ENCODE measurements at places on chromosomes 7 and 10. TPM values are rescaled to one million over a fixed set of nuclear protein-coding genes. Genes with fewer than 3 reads are reported as not detected.

Gene PNLIP
- polyA plus RNA-seq = not detected

Gene ZPBP
- not detected for polyA plus RNA-seq

Gene PPP1R3C
- 200 TPM for polyA plus RNA-seq

Gene IFIT1B
- polyA plus RNA-seq = 0.20 TPM

Gene LIPM
- not detected for polyA plus RNA-seq

- peak; percentile 98 for DNase-seq
These were observed at the start of gene FASTK for GRCh38 chr7:151080522-151081169. FASTK (minus strand) TSS chr7:151080809; CDS start chr7:151080766, 43 bp downstream.

DNA sequence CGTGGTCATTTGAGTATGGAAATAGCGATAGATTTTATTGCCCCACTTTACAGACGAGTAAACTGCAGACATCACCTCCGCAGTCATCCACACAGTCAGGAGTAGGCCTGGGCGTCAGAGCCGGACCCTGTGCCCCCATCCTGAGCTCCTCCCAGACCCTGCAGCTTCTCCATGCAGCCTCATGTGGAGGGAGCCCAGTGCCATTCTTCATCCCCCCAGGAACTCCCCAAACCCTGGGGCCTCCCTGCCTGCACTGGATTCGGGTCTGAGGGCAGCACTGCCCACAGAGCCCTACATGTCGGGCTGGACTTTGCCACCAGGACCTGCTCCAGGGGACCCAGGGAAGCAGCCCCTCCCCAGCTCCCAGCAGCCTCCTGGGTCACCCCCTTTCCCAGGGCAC is 100.8 kb downstream of the MKI67 start:
- peak; percentile 45 for DNase-seq

GRCh38 chr7:46549347-46549746 is 628.3 kb upstream of the IGFBP3 start:
- DNase-seq = no peak

GRCh38 chr10:14062528-14063260 is 268.0 kb downstream of the FRMD4A start:
- no peak for DNase-seq

DNA sequence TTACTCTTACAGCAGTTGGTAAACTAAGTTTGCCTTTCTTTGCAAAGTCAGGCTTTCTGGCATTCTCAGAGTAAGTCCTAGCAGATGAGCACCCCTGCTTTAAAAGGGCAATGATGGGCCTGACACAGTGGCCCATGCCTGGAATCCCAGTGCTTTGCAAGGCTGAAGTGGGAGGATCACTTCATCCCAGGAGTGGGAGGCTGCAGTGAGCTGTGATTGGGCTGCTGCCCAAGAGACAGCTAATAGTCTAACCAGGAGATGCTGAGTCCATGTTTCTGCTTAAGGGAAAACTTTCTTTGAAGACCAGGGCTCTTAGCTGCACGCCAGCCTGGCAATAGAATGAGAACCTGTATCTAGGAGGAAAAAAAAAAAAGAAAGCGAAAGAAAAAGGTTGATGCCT is 100.2 kb upstream of the MPP7 start:
- DNase-seq = no peak

- no peak for DNase-seq
These were observed 255.5 kb upstream of the C7orf33 start for GRCh38 chr7:148334959-148335577.

DNA sequence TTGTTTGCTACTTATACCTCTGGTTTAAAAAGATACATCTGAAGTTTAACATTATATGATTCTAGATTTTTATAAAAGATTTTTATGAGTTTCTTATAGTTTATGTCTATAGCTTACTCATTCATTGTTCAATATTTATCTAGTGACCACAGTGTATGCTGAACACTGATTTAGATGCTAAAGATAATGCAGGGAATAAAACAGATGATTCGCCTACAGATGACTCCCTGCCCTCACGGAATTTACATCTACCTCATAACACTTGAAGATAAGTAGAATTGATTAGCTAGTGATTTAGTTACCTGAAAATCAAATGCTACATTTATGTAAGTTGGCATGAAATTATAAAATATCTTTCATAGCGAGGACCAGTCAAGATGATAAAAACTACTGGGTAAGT is 105.8 kb downstream of the HIPK2 start:
- DNase-seq = no peak

GRCh38 chr7:158098125-158099030 is 489.2 kb downstream of the PTPRN2 start:
- no peak for DNase-seq

- no peak for DNase-seq
These were observed 131.1 kb downstream of the AHR start for GRCh38 chr7:17429579-17429978.

DNA sequence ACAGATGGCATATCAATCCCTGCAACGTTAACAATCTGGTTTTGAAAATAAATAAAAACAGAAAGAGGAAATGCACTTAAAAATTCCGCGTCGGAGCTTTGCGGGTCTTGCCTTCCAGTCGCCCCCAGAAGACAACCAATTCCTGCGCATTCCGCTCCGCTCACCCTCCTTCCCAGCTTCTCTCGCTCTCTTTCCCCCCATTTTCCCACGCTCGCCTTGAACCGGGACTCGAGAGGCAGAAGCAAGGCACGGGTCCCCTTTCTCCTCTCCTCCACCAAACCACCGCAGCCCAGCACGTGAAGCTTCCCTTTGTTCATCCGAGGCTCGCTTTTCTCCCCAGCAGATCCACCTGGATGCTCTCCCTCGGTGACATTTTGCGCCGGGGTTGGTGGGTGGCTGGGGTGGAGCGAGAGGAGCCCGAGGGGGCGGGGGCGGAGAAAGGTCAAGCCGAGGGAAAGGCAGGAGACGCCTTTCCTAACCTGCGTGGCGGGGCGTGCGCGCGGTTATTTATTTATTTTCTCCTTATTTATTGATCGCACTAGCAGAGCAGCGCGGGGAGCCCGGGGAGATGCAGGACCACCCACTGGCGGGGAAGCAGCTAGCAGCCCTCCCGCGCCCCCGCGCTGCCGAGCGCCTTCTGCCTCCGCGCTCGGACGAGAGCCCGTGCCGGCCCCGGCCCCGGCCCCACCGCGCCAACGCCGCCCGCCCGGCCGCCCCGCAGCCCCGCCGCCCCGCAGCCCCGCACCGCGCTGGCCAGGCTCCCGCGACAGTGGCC is at the start of gene KCND2:
Gene KCND2 (plus strand): TSS at position 475 of the 775 bp plus-strand sequence.
- no peak for DNase-seq

DNA sequence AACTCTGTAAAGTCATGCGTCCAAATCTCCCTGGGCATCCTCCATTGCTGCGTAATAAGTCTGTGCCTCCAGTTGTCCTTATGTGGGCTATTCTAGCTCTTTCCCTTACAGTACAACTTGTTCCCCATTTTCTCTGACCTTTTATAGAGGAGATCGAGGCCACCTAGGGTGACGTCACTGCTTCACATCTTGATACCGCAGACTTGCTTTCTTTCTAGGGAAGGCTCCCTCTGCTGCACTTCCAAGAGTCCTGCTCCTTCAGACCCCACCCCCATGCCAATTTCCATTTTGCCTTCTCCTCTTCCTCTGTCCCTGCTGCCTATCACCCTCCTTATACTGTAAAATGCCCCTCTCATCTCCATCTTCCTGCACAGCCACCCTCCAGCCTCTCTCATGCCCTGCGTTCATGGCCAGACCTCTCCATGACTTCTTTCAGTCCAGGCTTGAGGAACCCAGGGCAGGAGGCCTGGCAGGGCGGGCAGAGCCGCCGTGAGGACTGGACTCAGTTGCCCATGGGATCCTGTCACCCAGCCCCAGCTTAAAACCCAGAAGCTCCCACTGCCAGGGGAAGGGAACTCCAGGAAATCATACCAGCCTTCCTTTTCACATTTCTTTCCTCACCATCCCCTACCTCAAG is 57.5 kb downstream of the CAMK1D start:
- no peak for DNase-seq

GRCh38 chr7:6416516-6417145 is 31.1 kb downstream of the DAGLB start:
- DNase-seq = no peak

GRCh38 chr10:69847458-69847857 is 45.8 kb downstream of the COL13A1 start:
- no peak for DNase-seq

GRCh38 chr10:100687143-100688003 is 58.0 kb upstream of the PAX2 start:
- DNase-seq = no peak

DNA sequence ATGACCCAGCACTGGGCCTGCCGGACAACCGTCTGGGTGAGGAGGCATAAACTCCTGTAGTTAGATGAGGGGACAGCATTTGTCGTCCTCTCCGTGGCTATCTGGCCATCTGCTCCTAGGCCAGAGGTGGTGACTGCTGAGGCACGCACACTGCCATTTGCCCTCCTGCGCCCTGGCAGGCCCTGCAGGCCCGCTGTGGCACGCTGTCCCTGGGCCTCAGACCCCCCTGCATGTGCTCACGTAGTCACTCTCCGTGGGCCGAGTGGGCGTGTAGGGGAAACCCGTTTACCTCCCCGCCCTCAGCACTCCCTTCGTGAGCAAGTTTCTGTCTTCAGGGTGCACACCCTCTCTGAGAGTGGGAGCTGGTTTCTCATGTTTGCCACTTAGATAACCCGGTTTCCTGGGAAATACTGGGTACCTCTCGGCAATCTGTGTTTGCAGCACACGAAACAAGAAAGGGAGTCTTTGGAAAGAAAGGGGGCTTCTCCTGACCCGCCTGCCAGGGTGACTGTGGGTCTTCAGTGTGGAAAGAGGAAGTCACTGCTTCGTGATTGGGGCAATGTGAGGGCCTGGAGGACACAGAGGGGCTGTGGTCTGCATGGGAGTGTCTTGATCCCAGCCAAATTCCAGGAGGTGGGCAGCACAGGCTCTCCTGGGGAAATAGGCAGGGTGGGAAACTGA is 10.8 kb downstream of the ADAMTS14 start:
- DNase-seq = no peak

DNA sequence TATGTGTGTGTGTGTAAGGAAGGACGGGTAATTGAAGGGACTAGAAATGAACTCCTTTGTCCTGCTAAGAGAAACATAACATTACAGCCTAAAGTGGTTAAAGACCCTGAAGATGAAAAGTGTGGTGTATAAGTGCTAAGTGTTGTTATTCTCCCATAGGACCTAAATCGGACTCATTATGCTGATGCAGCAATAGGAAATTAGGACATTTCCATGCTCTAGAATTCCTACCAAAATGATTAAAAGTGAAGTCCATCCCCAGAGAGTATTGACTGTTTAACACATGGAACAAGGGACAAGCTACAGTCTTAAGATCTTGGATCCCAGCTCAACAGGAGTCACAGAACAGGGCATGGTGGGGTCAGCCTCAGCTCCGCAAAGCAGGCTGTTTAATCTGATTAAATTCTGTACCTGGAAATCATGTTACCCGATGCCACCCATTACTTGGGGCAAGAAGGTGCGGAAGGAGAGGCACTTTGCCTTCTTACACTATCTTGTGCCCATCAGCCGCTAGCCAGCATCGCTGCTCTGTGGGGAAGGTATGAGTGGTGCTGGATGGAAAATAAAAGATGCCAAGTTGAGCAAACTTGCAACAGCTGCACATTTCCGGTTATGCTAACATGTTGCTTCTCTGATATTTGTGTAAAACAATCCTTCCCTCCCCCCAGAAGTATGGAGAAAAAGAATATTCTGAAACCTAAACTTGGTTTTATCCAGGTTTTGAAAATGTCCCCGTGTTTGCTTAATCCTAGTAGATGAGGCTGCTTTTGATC is 100.5 kb downstream of the CREB5 start:
- DNase-seq = no peak

GRCh38 chr7:54338319-54338718 is 203.9 kb upstream of the VSTM2A start:
- DNase-seq = no peak

DNA sequence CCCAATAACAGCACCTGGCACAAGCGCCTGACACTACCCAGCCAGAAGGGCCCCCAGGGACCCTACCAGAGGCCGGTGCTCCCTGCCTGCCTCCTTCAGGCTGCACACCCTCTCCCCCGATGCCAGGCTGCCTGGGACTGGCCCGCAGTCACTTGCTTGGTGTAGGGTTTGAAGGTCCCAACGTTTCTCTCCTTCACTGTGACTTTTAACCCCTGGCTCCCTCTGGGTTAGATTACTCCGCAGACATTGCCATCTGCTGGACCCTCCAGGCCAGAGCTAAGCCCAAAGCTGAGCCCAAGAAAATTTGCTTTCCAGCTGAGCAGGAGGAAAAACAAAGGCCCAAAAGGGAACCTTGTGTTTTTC is 6.9 kb downstream of the CDHR1 start:
- DNase-seq = no peak

- DNase-seq = peak; percentile 67
These were observed 44.2 kb upstream of the GGCT start for GRCh38 chr7:30548845-30549244.

DNA sequence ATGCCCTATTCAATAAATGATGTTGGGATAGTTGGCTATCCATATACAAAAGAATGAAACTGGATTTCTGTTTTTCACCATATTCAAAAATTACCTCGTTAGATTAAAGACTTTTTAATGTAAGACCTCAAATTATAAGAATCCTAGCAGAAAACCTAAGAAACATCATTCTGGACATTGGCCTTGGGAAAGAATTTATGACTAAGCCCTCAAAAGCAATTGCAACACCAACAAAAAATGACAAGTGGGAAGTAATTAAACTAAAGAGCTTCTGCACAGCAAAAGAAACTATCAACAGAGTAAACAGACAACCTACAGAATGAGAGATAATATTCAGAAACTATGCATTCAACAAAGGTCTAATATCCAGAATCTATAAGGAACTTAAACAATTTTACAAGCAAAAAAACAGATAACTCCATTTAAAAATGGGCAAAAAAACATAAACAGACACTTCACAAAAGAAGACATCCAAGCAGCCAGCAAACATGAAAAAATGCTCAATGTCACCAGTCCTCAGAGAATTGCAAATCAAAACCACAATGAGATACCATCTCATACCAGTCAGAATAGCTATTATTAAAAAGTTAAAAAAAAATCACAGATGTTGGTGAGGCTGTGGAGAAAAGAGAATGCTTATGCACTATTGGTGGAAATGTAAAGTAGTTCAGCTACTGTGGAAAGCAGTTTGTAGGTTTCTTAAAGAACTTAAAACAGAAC is 309.8 kb downstream of the AHR start:
- no peak for DNase-seq
